ENCODE measurements at places on chromosomes 6 and 20. TPM values are rescaled to one million over a fixed set of nuclear protein-coding genes. Genes with fewer than 3 reads are reported as not detected.

GRCh38 chr6:14807130-14807529 is 438.7 kb upstream of the JARID2 start:
- DNase-seq: no peak

- DNase-seq: no peak
Observed at GRCh38 chr20:20480689-20481088, 112.8 kb downstream of the INSM1 start.

DNA sequence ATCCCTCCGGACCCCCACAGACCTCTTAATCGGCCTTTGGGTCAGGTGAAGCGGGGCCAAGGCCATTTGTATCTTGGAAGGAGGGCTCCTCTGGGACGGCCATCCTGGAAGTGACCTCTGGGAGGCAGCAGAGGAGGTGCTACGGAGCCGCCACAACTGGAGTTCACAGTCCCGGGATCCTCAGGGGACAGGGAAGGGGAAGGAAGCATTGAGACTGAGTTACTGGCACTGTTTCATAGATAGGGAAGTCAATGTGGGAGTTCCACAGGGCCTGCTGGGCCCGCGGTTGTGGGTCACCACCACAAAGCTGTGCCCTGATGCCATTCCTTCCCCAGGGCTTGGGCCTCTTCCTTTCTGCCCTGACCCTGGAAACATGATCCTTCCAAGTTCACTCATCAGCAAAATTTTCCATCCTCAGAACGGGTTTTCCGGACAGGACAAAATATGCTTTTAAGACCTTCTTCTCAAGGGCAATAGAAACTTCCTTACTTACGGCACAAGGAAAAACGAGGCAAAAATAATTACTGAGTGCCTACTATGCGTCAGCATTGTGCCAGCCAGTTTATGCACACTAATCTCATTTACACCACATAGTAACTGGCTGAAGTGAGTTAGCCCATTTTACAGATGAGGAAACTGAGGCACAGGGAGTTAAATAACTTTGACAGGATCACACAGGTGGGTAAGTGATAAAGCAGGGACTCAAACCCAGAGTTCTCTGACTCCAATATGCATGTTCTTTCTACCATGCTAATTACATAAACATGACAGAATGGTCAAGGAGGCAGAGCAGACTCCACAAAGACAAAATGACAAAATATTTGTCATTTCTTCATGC is 143.8 kb downstream of the UNC5CL start:
- no peak for DNase-seq

DNA sequence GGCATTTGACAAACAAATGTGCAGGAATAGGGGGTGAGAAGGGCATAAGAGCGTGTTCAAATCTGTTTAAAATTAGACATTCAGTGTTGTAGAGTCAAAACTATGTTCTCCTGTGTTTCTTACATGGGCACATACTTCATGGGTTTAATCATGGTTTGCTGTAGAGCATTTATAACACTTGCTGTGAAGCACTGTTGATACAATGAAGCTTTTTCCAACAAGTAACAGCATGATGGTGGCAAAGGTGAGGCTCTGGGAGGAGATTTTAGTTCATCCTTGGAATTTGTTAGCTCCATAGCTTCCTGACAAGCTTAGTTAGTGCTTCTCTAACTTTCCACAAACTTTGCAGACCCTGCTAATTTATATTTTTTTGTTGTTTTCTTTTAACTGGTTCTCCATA is 900.7 kb downstream of the TFAP2A start:
- DNase-seq: no peak

GRCh38 chr6:113127786-113128419 is 729.2 kb upstream of the MARCKS start:
- DNase-seq: no peak

- no peak for DNase-seq
Observed at GRCh38 chr6:164409309-164410009, 899.9 kb downstream of the C6orf118 start.

DNA sequence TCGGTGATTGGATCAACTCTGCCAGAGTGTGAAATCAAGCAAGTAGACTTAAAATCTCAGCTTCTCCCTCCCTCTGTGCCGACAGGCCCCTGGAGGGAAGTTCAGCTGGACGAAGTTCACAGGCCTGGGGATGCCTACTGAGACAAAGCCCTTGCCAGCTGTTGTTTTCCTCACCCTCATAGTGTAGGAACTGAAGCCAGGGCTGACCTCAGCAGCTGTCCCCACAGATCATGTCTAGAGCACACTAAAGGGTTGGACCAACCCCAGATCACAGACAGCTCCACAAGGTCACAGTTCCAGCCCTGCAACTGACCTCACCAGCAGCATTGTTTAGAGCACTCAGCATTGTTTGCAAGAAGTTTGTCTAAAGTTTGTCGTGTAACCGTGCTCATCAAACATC is 261.9 kb upstream of the ECI2 start:
- DNase-seq: no peak

DNA sequence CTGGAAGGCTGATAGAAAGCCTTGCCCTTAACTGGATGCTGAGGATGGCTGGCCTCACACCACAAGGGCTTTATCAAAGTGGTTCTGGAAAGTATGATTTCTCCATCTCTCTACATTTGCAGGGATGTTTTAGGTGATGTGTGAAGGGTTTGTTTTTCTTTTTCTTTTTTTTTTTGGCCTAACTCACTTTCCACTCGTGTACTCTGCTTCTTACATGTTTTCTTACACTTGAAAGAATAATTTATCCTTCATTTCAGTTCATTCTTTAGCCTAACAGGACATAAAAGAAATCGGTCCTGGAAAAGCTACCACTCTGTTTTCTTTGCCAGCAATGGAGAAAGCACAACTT is 41.2 kb downstream of the ISM1 start:
- DNase-seq: no peak

DNA sequence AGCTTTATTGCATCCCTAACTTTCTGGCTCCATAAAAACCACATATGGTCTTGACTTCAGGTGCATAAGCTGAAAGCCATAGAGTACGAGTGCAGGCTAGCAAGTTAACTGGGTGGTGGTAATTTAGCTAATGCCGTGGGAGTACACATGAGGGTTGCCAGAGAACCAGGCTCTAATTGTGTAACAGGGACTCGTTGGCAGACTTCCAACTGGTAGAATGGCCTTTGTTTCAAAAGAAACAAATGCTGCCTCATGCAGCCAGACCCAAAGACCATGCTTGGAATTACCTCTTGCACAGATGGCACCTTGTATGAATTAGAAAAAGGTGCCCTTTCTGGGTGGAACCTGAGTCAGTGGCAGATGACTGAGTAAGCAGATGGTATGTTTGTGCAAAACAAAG is 73.2 kb downstream of the LY86 start:
- DNase-seq: no peak

The SLC17A1 gene
- not detected for total RNA-seq

DNA sequence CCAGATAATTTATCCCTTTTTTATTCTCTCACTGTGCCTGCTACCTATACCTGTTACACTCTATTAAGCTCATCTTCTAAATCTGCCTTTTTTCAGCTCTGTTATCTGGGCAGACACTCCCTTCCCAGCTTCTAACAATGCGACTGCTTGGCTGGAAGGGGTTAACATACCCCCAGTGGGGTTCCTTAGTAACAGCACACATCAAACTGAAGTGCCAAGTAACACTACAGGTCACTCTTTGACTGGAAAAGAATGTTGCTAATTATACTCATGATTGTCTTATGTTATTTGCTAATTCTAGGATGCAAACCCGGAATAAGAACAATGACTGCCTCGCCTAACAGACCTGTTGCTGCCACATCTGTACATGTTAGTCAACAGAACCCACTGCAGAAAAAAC is 203.5 kb downstream of the EPM2A start:
- no peak for DNase-seq

DNA sequence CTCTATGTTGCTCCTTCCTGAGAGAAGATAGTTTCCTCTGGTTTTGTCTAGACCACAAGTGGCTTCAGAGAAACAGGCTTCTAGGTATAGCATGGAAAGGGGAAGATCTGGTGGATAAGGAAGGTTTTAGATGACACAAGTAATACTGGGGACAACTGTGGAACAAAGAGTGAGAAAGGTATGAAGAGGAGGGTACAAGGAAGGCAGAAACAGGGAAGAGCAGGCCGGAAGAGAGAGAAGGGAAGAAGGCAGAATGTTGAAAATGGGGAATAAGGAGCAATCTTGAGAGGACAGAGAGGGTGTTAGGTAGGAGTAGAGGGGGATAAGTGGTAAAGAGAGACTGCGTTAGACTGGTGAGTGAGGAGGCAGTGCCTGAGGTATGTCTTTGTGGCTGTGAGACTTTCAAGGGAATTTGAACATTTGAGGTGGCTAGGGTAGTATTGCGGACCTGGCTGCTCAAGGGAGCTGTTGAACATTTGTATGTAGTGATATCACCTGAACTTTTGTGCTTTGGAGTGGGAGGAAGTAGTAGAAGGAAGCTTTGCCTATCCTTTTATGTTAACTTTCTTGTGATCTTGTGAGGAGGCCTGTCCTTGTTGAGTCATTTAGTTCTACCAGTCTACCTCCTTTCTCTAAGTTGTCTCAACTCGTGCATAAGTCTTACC is 69.5 kb downstream of the FOXO3 start:
- DNase-seq: no peak

DNA sequence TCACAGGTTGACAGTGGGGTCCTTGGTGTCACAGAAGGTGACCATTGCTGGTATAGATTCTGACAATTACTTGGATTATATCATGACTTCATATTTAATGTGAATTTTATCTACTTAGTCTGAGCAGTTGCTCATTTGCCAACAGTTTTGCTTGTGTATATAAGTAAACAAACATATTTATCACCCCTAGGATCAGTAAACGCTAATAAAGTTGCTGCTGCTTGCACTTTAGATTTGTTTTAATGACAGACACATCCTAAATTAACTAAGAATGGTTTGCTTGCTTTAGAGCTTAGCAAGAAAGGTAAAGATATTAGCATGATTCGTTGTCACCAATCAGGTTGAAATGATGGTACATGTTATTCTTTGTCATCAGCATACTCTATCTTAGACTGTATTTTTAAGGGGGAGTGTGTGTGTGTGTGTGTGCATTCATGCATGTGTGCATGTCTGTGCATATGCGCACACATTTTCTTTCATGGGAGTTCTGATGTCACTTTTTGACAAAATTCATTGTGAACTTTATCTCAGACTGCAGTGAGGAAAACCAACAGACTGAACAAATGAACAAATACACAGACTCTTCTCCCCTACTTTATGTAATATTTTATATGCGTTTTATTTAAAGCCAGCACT is 782.6 kb upstream of the FLRT3 start:
- no peak for DNase-seq

The ULBP1 gene
- not detected for total RNA-seq

The PRKN gene
- 23.8 TPM for total RNA-seq

- DNase-seq: no peak
Observed at GRCh38 chr6:26311385-26312095, 53.5 kb upstream of the BTN3A2 start.

The IL20RA gene
- 1.2 TPM for total RNA-seq

The DNMT3B gene
- total RNA-seq: 1.3 TPM

GRCh38 chr6:54291146-54291545 is 17.1 kb upstream of the TINAG start:
- DNase-seq: no peak

DNA sequence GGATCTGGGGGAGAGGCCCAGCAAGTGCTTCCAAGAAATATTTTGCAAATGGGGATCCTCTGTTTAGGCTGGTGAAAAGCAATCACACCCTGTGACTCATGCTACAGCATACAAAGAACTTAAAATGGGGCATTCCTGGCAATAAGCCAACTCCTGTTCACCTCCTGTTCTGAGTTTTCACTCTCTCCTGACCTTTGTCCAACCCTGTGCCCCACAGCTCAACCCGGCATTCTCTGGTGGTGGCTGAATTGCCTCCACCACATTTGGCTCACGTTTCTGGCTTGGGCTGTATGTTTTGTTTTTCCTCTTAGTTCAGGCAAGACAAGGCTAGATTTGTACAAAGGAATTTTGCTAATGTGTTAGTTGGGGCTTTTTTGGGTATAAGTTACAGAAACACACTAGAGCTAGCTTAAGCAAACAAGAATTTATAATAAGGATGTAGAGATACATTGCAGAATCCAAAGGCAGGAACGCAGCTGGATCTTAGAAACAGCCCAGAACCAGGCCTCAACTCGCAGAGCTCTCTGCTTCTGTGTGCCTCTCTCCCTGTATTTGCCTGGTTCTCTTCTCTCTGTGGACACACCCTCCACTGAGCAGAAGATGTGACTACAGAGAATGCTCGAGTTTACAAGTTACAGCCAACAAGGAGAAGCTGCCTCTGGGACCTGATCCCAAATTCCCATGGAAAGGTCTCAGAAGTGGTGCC is 9.4 kb downstream of the ABCC10 start:
- no peak for DNase-seq

DNA sequence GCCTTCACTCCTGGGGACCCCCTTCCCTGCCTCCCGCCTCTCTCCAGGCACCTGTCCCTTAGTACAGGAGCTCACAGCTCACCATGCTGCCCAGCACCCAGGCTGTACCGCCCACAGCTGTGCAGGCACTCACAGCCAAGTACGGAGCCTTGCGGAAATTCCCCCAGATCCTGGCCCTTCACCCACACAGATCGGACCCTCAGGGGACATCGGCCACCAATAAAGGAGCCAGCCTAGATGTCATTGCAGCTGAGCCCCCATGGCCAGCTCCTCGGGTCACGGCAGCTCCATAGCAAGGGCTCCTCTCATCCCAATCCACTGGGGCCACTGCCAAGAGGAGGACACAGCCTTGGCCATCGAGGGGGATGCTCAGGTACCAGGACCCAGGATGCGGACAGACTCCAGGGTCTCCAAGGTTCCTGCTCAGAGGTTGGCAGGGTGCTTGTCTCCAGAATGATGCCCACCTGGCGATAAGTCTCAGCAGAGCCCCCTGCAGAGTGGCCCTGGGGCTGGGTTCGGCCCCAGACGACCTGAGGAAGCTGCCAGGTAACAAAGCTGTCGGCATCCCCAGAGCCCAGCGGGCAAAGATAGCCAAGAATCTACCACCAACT is 82.3 kb downstream of the YTHDF1 start:
- no peak for DNase-seq

GRCh38 chr20:8190043-8190880 is 58.2 kb downstream of the PLCB1 start:
- DNase-seq: no peak

DNA sequence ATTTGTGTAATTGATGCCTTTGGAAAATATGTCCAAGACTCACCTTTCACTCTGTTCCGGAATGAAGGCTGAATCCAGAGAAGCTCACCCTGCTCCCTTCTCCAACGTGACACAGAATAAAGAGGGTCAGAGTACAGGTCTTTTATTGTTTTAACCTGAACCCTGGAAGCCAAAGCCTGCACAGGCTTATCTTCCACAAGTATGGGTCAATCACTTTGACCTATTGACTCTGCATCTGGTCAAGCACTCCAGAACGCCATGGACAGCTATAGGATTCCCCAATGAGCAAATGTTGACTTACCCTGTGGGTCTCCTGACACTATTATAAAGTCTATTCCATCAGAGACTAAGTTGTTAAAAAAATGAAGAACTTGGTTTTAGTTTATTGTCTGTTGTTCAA is 158.4 kb upstream of the MYLIP start:
- DNase-seq: no peak

DNA sequence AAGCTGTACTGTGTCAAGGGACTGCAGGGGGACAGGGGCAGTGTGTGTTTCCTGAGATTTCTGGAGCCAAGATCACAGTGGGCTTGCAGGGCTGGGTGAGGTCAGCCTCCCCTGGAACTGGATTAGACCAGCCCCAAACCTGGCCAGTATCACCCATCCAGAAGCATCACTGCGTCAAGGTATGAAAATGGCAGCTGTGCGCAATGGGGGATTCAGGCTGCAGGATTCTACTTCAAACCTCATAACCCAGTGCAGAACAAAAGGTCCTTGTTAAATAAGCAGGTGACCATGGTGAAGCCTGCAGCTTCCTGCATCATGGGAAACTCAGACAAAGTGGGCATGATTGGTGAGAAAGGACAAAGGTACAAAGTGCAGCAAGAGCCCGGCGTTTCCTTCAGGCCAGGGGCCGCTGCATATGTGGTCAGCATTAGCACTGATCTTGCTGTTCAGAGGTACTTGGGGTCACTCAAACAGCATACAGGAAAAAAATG is 33.4 kb downstream of the TRAF3IP2 start:
- no peak for DNase-seq

The TMEM200A gene
- 3.7 TPM for total RNA-seq

All from thoracic aorta (tissue), 2 donors.